Immature natural killer cell (primary cell): ENCODE measurements at places on chromosomes 2 and 18.
A peak's percentile ranks its signal among the peaks of the same experiment; 100 is the strongest.

DNA sequence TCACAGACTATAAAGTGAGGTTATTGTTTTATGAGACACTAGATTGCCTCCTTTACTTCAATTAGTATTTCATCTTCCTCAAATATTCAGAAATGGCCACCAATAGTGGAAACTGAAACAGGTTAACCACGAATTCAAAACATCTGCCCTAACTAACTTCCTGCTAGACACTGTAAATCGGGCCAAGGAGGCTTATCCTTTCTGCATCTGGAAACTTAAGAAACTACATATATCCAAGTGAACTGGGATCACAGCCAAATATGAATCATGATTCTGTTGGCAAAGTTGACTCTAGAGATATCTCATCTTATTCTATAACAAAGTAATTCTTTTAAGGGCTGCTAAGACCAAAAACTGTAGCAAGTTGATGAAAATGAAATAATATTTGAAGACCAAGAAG, 136.6 kb upstream of the ZC3H15 start:
- DNase-seq: no peak

- no peak for DNase-seq
Measured at GRCh38 chr18:78825168-78825567, 154.4 kb upstream of the SALL3 start.

- no peak for DNase-seq
Measured at GRCh38 chr2:157894694-157895435, 18.7 kb upstream of the ACVR1 start.

- DNase-seq: no peak
Measured at GRCh38 chr2:38248255-38248654, 128.8 kb downstream of the ATL2 start.

DNA sequence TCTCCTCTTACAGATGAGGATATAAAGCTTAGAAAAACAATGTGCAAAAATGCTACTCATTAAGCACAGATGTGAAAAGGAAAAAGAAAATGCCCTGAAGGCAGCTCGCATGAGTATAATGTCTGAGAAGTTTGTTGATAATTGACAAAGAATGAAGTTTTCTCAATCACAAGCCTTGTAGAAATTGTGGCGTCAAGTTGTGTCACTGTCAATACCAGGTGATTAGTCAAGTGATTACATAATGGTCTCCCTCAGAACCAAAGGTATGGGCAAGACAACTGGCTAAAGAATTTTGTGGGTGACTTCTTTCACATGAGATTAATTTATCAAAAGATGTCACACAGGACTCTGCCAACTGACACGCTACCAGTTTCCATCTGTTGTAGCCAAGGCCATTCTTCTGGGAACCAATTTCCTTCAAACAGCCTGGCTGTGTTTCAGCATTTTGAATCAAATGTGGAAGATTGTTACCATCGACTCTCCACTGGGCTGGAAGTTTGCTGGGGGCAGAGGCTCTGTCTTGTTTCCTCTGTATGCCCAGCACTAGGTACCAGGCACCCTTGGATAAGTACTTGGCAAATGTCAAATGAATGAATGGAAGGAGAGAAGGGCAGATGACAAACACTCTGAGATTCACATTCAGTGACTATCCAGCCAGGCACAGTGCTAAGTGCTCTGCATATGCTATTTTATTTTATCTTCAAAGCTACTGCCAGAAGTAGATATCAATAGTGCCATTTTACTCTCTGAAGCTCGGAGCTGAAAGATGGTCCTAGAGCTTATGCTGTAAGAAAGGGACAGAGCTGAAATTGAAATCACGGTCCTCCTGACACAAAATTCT, 5.9 kb upstream of the FN1 start:
- DNase-seq: no peak

DNA sequence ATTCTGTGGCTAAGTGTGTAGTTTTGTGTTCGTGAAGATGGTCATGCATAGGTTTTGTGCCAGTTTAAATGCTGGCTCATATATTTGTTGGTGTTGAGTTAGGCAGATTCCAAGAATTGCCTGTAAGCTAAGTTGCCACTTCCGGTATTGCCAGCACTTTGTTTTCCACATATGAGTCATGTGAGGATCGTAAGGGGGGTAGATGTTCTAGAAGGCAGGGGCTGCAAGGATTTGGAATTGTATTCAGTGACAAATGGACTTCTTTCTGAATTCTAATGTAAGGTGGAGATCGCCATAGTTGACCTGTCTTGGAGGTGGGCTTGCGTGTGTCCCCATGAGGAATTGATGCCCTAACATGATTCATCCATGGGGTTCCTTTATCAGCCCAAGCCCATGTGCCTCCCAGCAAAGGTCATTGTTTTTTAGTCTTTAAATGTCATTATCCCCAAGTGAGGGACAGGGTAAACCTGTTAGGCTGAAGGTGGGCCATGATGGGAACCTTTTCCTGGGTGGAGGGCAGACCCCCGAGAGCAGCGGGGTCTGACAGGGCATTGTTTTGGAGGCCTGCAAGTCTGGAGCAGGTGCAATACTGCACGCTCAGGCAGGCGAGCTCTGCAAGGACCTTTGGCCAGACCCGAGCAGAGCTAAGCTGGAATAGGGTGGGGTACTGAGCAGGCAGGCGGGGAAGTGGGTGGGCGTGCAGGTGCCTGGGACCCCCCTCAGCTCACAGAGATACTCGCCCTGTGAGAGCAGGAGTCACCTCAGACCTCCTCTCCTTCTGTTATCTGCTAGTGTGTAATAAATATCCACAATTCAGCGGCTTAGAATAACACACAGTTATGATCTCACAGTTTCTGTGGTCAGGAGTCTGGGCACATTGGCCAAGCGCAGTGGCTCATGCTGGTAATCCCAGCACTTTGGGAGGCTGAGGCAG, 77.4 kb downstream of the LRRFIP1 start:
- no peak for DNase-seq

- no peak for DNase-seq
Measured at GRCh38 chr2:224816816-224817215, 100.7 kb upstream of the CCDC195 start.

DNA sequence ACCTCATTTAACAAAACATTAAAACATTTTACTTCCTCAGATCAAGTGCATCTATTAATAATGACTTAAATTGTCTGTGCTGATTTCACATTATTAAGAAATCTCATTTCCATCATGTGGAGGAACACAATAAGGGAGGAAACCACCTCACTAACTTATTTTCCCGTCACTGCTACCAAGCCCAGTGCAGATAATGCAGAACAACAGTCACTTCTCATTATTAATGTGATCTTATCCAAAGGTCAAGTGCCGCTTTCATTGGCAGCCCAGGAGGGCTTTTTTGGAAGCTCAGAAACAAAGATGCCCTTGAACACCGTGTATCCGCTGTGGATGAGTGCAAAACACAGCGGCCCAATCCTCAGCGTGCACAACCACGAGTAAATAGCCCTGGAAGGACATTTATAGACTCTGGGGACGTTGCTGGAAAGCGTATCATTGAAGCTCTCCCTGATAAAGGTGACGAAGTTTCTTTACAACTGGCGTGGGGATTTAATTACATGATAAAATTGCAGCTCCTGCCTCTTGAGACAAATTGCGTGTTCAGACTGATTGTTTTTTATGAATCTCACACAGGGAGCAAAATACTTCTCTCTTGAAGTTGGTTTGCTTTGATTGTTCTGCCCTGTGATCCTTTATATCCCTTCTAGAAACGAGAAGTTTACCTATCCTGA, 13.2 kb downstream of the ASB18 start:
- DNase-seq: no peak

- no peak for DNase-seq
Measured at GRCh38 chr2:59191781-59192180, 950.7 kb upstream of the FANCL start.

GRCh38 chr2:68828887-68829708, 42.1 kb downstream of the BMP10 start:
- peak; percentile 62 for DNase-seq

- no peak for DNase-seq
Measured at GRCh38 chr18:24656551-24657443, 196.4 kb downstream of the HRH4 start.

- no peak for DNase-seq
Measured at GRCh38 chr2:52611759-52612158, 1155.8 kb upstream of the CHAC2 start.

GRCh38 chr2:112001942-112002341, 53.1 kb upstream of the TMEM87B start:
- DNase-seq: no peak

DNA sequence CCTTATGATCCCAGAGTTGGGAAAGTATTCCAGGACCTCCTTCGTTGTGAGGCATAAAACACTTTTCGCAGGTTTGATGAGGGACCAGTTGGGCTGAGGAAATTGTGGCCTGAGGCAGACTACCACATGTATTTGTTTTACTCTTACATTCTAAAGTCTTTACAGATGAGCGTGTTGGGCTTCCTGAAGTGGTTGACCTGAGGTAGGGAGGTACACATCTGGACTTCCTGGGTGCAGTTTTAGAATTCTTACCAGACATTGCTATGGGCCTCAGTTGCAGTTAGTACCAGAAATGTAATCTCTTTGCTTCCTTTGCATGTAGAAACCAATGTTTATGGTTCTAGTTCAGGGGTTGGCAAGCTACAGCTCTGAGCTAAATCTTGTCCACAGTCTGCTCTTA, 48.7 kb downstream of the COA5 start:
- no peak for DNase-seq

GRCh38 chr2:42336361-42336965, 24.6 kb downstream of the COX7A2L start:
- no peak for DNase-seq

DNA sequence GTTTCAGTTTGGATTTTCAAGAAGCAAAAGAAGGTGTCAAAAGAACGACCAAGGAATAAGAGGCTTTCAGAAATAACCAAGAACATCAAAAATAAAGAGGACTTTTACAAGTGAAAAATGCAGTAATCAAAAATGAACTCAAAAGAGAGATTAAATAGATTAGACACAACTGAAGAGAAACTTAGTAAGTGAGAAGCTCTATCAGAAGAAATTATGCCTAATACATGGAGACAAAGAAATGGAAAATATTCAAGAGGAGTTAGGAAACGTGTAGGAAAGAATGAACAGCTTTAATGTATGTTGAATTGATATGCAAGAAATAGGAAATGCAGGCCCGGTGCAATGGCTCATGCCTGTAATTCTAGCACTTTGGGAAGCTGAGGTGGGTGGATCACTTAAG, 145.8 kb downstream of the ACOXL start:
- no peak for DNase-seq

GRCh38 chr2:109346601-109347228, 217.7 kb downstream of the SH3RF3 start:
- DNase-seq: no peak

- no peak for DNase-seq
Measured at GRCh38 chr18:54389143-54389505, 31.4 kb downstream of the C18orf54 start.

- DNase-seq: no peak
Measured at GRCh38 chr2:158599609-158600008, 142.9 kb downstream of the PKP4 start.

GRCh38 chr2:75337016-75337415, 137.7 kb upstream of the TACR1 start:
- no peak for DNase-seq

- no peak for DNase-seq
Measured at GRCh38 chr18:45627204-45627526, 11.9 kb downstream of the SLC14A2 start.

- DNase-seq: no peak
Measured at GRCh38 chr2:195486987-195487644, 169.9 kb upstream of the SLC39A10 start.

DNA sequence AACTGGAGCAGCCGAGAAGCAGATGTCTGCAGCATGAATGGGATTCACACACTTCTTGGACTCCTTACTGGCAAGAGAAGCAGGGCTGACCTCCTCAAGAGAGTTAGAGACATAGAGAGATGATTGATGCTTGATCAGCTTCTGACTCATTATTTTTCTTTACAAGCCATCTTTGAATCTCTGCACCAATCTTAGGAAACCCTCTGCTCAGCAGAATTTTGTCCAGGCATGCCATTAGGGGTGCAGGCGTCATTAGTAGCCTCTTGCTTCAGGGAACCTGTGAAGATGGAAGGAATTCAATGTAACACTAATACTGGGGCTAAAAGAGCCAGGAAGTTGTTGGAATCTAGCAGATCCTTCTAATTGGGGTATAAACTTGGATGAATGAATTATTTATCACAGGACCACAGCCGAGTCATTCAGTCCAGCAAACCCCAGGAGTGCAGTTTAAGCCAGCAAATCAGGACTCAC, 151.8 kb downstream of the MGAT5 start:
- DNase-seq: no peak

GRCh38 chr2:54735636-54736035, 12.2 kb downstream of the EML6 start:
- no peak for DNase-seq

DNA sequence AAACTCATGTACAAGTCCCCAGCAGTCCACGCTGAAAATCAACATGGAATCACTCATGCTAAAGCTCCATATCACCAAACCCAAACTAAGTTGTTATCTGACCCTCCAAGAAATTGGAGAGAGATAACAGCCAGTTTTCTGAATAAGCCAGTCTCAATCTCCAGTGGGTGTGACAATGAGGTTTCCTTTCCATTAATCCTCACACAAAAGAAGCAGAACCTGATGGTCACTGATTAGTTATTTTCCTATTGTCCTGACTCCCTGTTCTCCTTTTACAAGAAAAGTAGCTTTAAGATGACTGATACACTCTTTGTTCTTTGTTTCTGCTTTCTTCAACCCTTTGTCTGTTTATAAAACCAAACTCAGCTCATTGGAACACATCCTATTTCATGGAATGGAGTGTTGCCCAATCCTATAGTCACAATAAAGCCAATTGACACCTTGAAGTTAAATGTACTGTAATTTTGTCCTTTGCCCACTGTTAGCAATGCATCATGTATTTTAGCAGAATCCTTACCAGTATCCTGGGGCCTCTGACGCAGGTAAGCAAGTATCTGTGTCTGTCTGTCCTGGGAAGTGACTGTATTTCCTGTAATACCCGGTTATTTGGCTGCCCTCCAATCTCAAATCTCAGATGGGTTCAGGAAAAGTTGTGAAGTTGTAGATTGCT, 30.6 kb upstream of the SH3RF3 start:
- DNase-seq: no peak

- DNase-seq: no peak
Measured at GRCh38 chr18:22813648-22814328, 119.3 kb upstream of the RBBP8 start.

DNA sequence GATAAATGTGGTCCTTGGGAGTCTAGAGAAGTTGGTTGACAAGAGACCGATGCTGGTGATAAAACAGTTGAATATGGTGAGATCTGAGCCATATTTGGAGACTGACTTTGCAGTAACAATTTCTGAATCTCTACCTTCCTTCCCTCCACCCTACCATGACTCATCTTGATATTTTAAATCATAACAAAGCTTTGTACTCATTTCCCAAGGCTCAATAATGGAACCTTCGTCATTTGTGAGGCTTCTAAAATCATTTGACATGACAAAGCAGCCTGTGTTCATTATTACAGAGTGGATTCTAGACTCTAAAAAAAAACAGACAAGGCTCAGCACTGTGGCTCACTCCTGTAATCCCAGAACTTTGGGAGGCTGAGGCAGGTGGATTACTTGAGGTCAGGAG, 38.5 kb upstream of the PDCL3 start:
- DNase-seq: no peak

DNA sequence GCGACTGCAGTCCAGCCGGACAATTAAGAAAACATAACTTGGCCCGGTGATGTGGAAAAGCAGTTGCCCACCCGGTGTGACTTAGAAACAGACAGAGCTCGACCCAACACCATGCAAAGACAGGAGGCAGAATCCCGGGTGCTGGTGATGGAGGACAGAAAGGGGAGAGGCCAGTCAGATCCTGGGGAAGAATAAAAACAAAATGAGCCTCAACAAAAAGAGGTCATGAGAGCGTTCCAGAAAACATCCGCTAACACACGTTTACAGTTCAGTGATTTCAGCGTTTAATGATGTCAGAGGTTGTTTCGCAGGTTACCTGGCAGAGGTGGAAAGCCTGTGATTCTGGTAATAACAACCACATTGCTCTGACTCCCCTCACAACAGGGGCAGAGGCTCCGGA, 111.9 kb downstream of the OSR1 start:
- DNase-seq: no peak
